ENCODE measurements at places on chromosomes 3 and 15.

- DNase-seq = no peak
- H3K4me3 ChIP-seq = no peak overlapping the region
- peaks cover 12% of the 10 kb centered on the region for H3K36me3 ChIP-seq
- no peaks in the 10 kb centered on the region for H3K4me1 ChIP-seq
- H3K27ac ChIP-seq = no peak overlapping the region
- no peaks in the 10 kb centered on the region for H3K27me3 ChIP-seq
Measured at GRCh38 chr3:66237552-66237951, 16.8 kb downstream of the SLC25A26 start.

DNA sequence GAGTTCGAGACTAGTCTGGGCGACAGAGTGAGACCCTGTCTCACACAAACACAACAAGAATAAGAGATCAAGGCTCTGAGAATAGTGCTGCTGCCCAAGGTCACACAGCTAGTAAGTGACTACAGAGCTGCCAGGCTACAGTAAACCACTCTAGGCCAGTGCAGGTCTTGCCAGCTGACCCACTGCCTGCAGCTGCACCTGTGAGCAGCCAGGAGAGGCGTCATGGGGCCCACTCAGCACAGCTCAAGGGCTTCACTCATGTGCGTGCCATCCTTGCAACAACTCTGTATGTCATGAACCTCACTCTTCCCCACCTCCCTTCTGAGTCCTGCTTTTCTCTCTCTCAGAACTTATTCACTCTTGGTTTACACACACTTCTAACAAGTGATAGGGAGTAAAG, 176.7 kb downstream of the SMAD6 start:
- no peaks in the 10 kb centered on the region for H3K4me1 ChIP-seq
- no peak overlapping the region for H3K27ac ChIP-seq
- H3K27me3 ChIP-seq = no peaks in the 10 kb centered on the region
- H3K36me3 ChIP-seq = no peaks in the 10 kb centered on the region
- DNase-seq = peak; percentile 47
- H3K4me3 ChIP-seq = no peak overlapping the region

DNA sequence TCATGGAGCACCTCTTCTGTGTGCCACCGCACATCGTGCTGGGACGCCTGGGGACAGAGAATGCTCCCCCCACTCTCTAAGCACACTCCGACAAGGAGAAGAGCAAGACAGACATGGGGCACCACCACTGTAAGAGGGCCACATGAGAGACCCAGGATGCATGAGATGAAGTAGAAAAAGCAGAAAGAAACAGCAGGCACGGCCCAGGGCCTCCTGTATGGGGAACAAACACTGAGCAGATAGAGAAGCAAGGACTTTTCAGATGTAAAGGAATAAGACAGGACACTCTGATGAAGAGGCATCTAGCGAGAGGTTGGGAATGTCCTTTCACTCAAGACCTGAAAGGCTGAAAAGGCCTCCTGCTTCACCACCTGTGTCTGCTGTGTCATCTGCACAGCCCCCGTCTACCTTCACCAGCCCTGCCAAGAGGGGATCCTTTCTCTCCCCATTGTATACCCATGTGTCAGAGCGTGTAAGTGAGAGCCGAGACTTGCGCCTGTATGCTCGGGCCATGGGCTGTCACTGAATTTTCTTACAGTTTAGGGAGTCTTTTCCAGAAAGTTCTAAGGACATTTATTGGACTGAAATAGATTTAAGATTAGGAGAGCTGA, 125.6 kb downstream of the LRRK1 start:
- no peaks in the 10 kb centered on the region for H3K36me3 ChIP-seq
- H3K4me3 ChIP-seq = no peak overlapping the region
- H3K4me1 ChIP-seq = no peaks in the 10 kb centered on the region
- DNase-seq = peak; percentile 35

- H3K4me3 ChIP-seq = peak overlapping the region; percentile 4
- DNase-seq = no peak
- no peaks in the 10 kb centered on the region for H3K36me3 ChIP-seq
- H3K27ac ChIP-seq = no peak overlapping the region
- no peaks in the 10 kb centered on the region for H3K27me3 ChIP-seq
Measured at GRCh38 chr15:20659265-20659664, 117.7 kb upstream of the GOLGA6L6 start.

DNA sequence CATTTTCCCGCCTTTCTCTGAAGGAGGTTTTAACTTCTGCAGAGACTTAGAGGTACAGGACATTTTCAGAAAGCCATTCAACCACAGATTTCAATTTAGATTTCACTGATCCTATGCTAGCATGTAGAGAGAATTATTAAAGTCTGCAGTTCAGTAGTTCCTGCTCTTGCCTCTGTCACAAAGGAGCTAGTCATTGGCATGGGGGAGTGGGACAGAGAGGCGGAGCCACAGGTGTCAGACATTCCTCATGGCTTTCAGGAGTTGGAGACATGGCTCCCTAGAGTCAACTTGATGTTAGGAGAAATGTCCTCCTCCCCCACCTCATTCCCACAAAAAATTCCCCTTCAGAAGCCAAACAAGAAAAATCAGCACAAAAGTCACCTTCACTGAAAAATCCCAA, 66.0 kb upstream of the SIAH2 start:
- H3K27me3 ChIP-seq = no peaks in the 10 kb centered on the region
- peak; percentile 71 for DNase-seq
- H3K4me1 ChIP-seq = peaks cover 5% of the 10 kb centered on the region

DNA sequence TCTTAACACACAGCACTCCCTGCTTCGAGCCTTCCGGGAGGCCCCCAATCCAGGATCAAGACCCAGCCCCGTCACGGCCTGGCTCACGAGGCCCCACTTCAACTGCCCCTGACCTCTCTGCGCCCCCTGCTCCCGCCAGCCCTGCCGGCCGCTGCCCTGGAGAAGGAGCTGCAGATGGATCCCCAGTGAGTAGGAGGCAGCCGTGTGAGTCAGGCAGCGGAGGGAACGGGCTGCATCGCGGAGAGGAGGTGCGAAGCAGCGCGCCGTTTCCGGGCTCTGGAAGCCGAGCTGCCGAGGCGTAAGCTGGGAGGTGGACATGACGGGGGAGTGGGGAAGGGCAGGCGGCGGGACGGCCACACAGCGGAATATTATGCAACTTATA, 133.4 kb downstream of the TPRA1 start:
- peaks cover 59% of the 10 kb centered on the region for H3K27me3 ChIP-seq
- H3K4me1 ChIP-seq = peaks cover 3% of the 10 kb centered on the region
- peak; percentile 86 for DNase-seq
- H3K4me3 ChIP-seq = no peak overlapping the region
- no peaks in the 10 kb centered on the region for H3K36me3 ChIP-seq

DNA sequence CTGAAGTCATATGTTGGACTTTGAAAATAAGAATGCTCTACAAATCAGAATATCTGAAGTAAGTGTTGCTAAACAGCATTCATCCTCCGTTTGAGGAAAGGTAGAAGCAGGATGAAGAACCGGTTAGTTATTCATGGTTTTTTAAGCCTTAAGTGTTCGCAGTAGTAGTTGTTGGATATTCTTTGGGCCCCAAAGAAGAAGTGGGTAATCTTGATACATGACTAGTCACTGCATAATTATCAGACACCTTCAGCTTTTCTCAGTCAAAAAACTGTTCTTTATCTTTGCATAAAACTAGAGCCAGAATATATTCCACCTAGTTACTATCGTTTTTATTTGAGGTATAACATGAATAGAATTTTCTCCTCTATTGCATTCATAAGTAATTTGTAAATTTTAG, 13.8 kb downstream of the RAB5A start:
- no peak overlapping the region for H3K4me3 ChIP-seq
- DNase-seq = no peak
- H3K27me3 ChIP-seq = no peaks in the 10 kb centered on the region
- no peak overlapping the region for H3K27ac ChIP-seq
- H3K36me3 ChIP-seq = peaks cover 56% of the 10 kb centered on the region
- no peaks in the 10 kb centered on the region for H3K4me1 ChIP-seq

DNA sequence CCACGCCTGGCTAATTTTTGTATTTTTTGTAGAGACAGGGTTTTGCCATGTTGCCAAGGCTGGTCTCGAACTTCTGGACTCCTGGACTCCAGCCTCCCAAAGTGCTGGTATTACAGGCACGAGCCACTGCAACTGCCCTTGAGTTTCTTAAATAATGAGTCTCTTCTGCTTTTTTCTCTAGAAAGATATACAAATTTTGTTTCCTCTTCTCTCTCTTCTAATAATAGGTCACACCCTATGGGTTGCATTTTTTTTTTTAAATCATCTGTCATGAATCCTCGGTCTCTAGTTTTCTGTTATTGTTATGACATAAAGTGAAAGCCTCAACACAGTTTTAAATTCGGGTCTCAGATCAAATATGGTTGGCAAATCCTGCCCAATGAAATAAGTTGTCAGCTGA, 111.2 kb downstream of the IL12A start:
- no peaks in the 10 kb centered on the region for H3K36me3 ChIP-seq
- no peaks in the 10 kb centered on the region for H3K27me3 ChIP-seq
- H3K27ac ChIP-seq = no peak overlapping the region
- no peak overlapping the region for H3K4me3 ChIP-seq

DNA sequence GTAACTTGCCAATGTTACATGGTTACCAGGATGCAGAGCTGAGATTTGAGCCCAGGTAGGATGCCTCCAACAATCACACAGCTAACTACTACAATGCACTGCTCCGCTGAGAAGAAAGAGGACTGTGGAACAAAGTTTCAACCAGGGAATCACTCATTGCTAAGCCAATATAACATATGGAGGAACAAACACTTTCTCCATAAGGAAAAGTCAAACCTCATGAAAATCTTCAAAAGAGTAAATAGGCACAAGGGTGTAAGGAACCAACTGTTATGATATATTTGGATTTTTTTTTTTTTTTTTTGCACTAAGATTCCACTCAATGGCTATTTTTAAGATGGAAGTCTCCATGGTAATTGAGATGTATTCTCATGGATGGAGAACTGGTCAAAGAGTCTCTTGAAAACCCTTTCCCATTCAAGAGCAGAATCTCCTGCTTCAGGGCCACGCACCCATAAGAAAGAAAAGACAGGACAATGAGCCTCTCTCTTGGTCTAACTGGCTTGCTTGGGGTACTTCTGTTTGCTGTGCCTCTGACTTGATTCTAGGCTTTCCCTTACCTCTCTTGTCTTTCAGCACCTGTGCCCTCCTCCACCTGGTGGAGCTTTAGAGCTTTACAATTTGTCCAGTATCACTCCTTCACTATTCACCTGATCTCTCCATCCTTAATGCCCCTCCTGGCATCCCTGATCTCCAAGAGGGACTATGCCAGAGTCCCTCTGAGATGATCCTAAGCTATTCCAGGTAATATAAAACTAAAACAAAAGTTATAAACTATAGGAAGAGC, 252.8 kb downstream of the NTRK3 start:
- H3K27me3 ChIP-seq = peaks cover 19% of the 10 kb centered on the region
- no peak overlapping the region for H3K27ac ChIP-seq
- DNase-seq = peak; percentile 58

DNA sequence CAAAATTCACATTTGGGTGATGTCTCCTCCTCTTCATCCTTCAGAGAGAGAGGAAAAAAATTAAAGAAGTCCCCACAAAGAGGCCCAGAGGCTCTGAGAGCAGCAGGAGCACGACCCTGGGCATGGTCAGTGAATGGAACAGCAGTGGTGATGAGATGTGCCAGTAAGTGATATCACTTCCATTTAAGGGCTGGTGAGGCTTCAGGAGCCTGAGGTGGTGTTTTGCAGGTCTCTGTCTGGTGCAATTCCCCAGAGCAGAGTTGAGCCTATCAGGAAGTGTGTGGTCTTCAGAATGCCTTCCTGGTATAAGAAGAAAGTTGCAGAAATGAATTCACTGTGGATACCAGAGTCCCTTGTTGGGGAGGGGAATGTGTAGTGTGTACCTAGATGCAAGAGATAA, 21.4 kb downstream of the ERICH6 start:
- no peaks in the 10 kb centered on the region for H3K27me3 ChIP-seq
- no peak overlapping the region for H3K4me3 ChIP-seq
- H3K36me3 ChIP-seq = no peaks in the 10 kb centered on the region
- no peaks in the 10 kb centered on the region for H3K4me1 ChIP-seq
- H3K27ac ChIP-seq = no peak overlapping the region
- DNase-seq = no peak

GRCh38 chr3:43704697-43705096, 14.0 kb downstream of the ABHD5 start:
- peaks cover 18% of the 10 kb centered on the region for H3K36me3 ChIP-seq
- no peaks in the 10 kb centered on the region for H3K27me3 ChIP-seq
- H3K4me3 ChIP-seq = no peak overlapping the region
- H3K4me1 ChIP-seq = no peaks in the 10 kb centered on the region
- H3K27ac ChIP-seq = no peak overlapping the region

- DNase-seq = peak; percentile 59
- H3K4me3 ChIP-seq = no peak overlapping the region
- no peaks in the 10 kb centered on the region for H3K36me3 ChIP-seq
- H3K4me1 ChIP-seq = no peaks in the 10 kb centered on the region
Measured at GRCh38 chr15:60326824-60327654, 70.7 kb downstream of the ANXA2 start.

GRCh38 chr3:22241110-22241509, 490.1 kb upstream of the ZNF385D start:
- no peaks in the 10 kb centered on the region for H3K36me3 ChIP-seq
- H3K4me1 ChIP-seq = no peaks in the 10 kb centered on the region
- H3K27ac ChIP-seq = no peak overlapping the region

- no peak for DNase-seq
- no peaks in the 10 kb centered on the region for H3K4me1 ChIP-seq
- no peaks in the 10 kb centered on the region for H3K27me3 ChIP-seq
Measured at GRCh38 chr15:55327387-55327786, 8.4 kb downstream of the PIGB start.

- peaks cover 93% of the 10 kb centered on the region for H3K36me3 ChIP-seq
- peaks cover 16% of the 10 kb centered on the region for H3K4me1 ChIP-seq
- DNase-seq = peak; percentile 63
Measured at GRCh38 chr15:64685230-64685888, 90.0 kb downstream of the RBPMS2 start.
